ENCODE measurements at places on chromosomes 6 and 20. TPM values are rescaled to one million over a fixed set of nuclear protein-coding genes. Genes with fewer than 3 reads are reported as not detected.

- no peak for DNase-seq
These were observed 1189.4 kb upstream of the EYS start for GRCh38 chr6:66896415-66896814.

DNA sequence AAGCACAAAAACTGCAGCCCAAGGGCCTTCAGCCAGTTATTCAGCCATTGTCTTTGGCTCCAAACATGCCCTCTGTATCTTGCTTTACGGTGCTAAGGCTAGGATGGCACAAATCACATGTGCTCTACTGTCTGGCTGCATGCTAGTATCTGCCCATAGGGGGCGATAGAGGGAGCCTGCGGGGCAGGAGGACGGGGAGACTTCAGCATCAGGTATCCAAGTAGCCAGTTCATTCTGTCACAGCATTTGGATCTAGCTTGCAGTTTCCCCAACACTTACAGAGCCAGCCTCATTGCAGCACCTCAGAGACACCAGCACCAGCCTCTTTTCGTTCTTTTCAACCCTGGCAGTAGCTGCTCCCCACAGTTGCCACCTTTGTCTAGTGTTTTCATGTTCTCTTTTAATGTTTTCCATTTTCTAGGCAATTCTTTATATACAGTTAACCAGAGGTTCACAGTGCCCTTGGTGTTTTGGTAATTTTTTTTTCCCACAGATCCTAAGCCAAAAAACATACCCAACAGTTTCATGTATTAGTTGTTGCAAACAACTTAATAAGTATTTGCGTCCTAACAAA lies 705.9 kb downstream of the PTPRT start:
- DNase-seq: peak; percentile 28

GRCh38 chr6:43912116-43912577 lies 142.1 kb downstream of the VEGFA start:
- DNase-seq: no peak

DNA sequence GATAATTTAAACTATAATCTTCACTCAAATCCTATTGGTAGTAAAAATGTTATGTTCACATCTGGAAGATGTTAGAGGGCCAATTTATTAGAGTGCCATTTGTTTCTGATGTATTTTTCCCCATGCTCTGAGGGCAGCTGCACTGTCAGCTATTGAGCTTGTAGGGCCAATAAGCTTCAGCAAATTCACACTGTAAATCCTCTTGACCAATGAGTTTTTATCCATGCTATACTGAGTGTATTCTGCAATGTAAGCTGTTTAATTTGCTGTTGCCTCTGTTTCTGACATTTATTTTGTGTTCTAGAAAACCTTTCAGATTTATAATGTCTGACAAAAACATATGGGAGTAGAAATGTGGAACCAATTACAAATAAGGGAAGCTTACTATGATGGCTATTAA lies 62.6 kb downstream of the OGFRL1 start:
- DNase-seq: no peak

DNA sequence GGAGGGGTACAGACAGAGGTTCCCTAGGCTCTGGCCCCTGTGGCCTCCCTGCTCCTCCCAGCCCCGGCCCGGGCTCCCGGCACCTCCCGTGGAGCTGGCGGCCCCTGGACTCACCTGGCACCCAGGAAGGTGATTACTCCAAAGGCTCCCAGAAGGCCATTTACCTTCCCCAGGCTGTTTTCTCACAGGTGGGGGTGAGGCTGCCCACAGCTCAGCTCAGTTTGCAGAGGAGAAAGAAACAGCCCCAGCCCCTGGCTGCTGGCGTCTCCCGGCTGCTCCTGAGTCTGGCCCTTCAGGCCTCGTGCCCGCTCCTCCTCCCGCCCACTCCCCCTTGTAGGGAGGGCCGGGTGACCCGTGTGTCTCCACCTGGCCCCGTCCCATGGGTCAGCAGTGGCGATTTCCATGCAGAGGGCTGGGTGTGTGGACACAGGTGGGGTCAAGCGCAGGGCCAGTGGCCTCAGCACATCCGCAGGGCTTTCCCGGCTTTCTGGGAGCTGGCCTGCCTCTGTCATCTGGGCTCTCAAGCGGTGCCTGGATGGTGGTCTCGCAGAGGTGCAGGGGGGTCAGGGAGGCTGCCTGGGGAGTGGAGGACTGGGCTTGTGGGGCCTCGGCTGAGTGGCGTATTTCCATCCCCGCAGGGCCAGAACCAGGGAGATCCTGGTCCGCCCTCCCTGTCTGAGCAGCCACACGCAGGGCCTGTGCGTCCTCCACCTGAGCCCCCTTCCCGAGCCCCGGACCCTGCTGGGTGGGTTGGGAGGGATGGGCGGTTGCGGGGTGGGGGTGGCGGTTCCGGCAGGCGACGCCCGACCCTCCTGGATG lies 20.2 kb upstream of the GATA5 start:
- DNase-seq: no peak

DNA sequence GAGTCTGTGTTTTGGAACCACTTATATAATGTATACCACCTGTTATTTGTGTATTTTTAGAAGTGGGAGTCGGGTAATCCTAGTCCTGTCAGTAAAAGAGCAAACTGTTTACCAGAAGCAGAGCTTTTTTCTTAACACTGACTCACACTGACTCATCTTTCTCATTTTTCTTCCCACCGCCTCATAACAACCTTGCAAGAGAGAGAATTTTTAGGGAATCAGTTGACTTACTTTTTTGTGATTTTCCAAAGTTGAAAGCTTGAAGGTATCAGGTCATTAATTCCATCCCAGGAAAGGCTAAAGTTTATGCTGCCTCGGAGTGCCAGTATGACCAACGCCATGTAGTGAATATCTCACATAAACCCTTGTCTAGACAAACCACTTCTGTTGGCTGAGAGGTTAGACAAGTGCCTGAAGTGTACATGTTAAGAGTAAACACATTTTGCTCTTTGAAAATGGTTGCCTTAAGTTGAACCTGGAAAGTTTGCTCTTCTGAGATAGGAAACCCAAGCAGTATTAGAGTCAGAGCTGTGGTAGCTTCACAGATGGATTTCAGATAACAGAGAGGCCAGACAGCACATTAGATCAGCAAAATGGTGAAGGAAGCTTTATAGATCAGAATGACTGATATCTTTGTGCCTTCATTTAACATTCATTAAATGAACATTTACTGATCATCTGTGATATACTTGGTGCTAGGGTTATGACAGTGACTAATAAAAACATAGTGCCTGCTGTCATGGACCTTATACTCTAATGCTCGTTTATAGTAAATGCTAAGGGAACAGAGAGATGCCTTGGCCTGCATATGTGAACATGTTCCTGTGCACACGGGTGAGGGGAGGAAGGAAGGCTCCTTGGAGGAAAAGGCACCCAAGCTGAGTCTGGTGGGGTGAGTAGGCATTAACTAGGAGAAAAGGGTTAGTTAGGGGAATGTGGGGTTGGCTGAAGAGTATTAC lies 29.1 kb upstream of the PKIG start:
- no peak for DNase-seq

DNA sequence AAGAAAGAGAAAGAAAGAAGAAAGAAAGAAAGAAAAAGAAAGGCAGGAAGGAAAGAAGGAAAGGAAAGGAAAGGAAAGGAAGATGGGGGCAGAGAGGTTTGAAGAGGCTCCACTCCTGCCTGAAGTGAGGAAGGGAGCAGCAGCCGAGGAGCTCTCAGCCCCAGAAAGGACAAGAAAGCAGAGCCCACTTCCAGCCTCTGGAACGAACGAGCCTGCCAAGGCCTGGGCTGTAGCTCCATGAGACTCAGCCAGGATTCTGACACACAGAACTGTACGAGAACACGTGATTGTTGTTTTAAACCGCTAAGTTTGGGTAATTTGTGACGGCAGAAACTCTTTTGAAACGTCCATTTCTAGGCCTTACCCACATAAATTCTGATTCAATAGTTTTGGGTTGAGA lies 69.5 kb downstream of the TTLL2 start:
- DNase-seq: no peak

GRCh38 chr6:150373260-150373701 lies 4.5 kb downstream of the IYD start:
- DNase-seq: peak; percentile 44

DNA sequence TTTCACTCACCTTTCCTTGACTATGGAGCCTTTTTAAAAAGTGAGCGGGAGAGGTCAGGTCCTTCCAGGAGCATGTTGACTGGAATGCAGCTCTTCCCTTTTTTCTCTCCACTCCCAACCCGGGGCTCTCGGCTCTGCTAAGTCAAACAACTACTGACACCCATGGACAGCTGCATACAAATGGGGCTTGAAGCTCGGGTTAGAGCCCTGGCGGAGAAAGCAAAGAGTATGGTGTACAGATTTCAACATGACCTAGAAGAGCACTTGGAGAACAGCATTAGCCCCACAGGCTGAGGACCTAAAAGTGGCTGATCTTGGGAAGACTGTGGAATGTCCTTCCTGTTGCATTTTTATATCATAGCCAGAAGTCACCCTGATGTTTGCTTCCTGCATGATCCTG lies 162.0 kb upstream of the STMND1 start:
- DNase-seq: no peak

DNA sequence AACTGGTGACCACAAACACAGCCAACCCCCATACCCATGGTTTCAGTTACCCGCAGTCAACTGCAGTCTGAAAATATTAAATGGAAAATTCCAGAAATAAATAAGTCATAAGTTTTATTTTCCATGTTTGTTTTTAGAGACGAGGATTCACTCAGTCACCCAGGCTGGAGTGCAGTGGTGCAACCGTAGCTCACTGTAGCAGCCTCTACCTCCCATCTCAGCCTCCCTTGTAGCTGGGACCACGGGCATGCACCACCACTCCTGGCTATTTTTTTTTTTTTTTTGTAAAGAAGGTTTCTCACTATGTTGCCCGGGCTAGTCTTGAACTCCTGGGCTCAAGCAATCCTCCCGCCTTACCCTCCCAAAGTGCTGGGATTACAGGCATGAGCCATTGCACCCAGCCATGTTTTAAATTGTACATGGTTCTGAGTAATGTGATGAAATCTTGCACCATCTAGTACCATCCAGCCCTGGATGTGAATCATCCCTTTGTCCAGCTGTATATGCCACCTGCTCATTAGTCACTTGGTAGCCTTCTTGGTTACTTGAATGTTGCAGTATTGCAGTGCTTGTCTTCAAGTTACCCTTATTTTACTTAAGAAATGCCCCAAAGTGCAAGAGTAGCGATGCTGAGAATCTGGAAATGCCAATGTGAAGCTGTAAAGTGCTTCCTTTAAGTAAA lies 14.5 kb downstream of the CSNK2A1 start:
- no peak for DNase-seq

DNA sequence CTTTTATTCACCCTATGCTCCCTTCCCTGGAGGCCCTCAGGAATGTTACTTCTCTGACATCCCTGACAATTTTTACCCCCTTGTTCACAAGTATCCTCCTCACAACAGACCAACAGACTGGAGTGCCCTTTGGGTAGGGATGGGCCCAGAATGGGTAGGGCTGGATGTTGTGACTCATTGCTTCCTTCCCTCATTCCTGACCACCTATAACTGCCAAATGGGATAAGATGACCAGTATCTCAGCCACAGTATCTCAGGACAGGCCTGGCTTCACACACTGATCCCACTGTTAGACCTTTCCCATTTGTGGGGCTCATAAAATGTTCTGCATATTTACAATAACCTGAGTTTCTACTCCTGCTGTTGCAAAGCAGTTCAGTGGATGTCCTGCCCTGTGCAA lies 223.0 kb upstream of the LRFN2 start:
- DNase-seq: no peak

GRCh38 chr20:58606184-58606583 lies 44.9 kb upstream of the STX16 start:
- no peak for DNase-seq

DNA sequence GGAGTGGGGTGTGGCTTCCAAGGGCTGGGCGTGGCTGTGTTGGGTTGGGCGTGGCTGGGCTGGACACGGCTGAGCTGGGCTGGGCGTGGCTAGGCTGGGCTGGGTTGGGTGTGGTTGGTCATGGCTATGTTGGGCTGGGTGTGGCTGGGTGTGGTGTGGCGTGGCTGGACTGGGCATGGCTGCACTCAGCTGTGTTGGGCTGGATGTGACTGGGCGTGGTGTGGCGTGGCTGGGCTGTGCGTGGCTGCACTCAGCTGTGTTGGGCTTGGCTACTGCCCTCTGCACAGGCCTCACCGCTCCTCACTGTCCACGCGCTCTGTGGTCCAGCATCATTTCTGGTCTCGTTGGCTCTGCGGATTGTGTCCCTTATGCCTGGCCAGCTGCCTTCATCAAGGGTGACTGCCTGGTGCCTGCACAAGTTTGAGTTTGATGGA lies 43.5 kb upstream of the SLCO4A1 start:
- peak; percentile 32 for DNase-seq

DNA sequence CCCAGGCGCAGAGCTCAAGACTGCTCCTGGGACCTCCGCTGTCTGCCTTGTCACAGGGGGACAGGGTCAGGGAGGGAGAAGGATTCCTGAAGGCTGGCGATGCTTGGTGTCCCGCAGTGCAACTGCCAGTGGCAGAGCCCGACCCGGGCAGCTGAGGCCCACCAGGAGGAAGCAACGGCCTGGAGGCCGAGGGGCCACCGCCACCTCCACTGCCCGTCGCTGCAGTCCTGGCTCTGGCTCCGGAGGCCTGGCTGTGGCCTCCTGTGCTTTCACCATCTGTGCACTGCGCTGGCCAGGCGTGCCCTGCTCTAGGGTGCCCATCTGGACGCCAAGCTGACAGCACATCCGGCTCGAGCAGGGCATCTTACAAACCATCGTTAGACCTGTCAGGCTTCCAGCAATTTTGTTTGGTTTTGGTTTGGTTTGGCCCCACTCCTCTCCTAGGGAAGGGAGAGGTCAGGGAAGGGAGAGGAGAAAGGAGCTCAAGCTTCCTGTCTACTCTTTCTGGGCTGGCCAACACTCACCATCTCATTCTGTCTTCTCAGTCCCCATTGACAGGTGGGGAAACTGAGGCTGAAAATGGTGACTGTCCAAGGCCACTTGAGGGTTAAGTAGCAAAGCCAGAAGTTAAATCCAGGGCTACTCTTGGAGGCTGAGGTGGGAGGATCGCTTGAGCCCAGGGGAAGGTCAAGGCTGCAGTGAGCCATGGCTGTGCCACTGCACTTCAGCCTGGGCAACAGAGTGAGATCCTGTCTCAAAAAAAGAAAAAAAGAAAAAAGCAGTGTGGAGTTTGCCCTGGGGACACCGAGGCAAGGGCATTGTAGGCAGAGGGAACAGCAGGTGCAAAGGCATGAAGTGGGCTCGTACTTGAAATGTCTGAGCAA lies 37.7 kb upstream of the NOL4L start:
- no peak for DNase-seq

DNA sequence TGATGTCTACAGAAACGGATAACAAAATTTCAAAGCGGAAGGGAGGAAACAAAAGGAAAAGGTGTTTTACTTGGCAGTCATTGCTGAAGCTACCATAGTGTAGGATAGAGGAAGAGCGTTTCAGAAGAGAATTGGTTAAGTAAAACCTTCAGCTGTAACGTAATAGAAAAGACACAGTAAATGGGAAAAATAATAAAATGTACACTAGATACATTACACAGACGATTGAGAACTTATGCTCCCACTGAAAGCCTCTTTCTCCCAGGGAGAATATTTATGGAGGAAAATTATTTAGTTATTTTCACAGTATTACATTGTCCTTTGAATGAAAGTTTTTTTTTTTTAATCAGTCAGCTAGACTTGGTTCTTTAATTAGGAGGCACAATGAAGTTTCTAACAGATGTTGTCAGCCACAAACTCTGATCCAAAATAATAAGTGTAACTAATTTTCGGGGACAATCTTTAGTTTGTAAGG lies 90.7 kb upstream of the PRDM1 start:
- DNase-seq: no peak

Gene BTNL2
- not detected for total RNA-seq

Gene DSE
- 12.7 TPM for total RNA-seq

Gene FOXS1
- 1.3 TPM for total RNA-seq

Gene MAS1
- not detected for total RNA-seq

Gene GLP1R
- total RNA-seq: 11.6 TPM
